Sigmoid colon (tissue), 7 donors: ENCODE measurements at places on chromosomes 12 and 14. TPM values are rescaled to one million over a fixed set of nuclear protein-coding genes. Genes with fewer than 3 reads are reported as not detected.

DNA sequence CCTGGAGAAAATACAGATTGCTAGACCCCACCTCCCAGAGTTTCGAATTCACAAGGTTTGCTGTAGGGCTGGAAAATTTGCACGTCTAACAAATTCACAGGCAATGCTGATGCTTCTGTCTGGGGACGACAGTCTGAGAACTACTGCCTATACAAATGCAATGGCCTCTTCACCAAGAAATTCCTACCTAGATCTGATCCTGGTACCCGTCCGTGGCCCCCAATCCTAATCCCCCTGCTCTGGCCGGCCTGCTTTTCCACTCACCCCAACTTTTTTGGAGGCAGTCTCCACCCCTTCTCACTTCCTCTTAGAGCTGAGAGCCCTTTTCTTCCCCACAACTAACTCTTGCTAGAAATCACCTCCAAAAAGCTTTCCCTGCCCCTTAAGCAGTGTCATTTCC, 3.1 kb upstream of the SSH1 start:
- H3K27ac ChIP-seq = no peak overlapping the region
- peaks cover 26% of the 10 kb centered on the region for H3K4me1 ChIP-seq
- H3K27me3 ChIP-seq = no peaks in the 10 kb centered on the region
- no peak overlapping the region for H3K4me3 ChIP-seq
- DNase-seq = no peak

DNA sequence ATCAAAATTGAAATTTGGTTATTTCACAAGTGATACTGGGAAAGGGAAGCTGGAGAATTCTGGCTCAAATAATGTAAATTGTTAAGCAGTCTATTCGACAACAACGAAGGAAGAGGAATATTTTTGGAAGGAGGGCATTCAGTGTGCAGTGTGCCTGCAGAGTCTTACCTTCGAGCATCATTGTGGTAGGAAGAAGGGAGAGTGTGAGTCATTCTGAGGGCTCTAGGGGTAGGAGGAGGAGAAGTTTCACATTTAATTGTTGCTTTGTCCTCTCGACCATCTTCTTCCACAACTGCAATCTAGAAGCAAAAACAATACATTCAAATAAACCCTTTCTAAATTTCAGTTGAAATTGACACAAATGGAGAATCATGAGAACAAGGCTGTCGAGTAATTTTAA, 263.0 kb downstream of the ACSS3 start:
- no peaks in the 10 kb centered on the region for H3K4me1 ChIP-seq
- DNase-seq = no peak
- H3K36me3 ChIP-seq = no peaks in the 10 kb centered on the region
- no peak overlapping the region for H3K4me3 ChIP-seq

DNA sequence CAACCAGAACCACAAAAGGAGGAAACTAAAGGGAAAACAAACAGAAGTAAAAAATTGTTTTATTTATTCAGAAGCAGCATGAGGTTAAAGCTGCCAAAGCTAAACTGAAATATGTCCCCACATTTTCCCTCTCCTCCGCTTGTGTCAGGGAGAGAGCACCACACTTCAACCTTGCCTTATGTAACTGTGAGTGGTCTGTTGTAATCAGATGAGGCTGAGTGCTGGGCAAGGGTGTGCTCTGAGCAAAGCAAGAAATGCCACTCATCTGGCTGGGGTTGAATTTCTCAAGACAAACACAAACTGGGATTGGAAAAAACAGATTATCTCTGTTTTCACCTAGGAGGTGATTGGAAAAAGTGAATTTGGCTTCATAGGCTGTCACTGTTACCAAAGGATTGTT, 12.2 kb downstream of the CAPZA3 start:
- no peaks in the 10 kb centered on the region for H3K27me3 ChIP-seq
- no peaks in the 10 kb centered on the region for H3K4me1 ChIP-seq
- DNase-seq = no peak
- H3K36me3 ChIP-seq = no peaks in the 10 kb centered on the region
- H3K27ac ChIP-seq = no peak overlapping the region

DNA sequence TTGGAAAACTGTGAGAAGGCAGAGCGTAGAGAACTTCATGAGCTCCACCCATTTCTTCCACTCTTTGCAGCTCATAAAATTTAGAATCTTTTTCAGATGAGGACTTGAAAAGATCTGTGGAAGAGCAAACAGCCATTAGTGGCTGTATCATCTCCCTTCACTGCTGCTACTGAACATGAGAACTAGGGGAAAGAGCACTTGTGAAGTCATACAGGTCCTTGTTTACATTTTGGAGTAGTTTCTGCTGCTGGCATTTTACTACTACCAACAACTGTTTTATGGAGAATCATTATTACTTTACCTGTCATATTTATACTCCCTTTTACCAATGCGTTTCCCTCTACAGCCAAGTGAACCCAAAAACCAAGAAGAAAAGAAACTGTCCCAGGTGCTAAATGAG, 41.0 kb downstream of the RPGRIP1 start:
- H3K27ac ChIP-seq = no peak overlapping the region
- no peak overlapping the region for H3K4me3 ChIP-seq
- DNase-seq = no peak
- H3K27me3 ChIP-seq = no peaks in the 10 kb centered on the region
- no peaks in the 10 kb centered on the region for H3K4me1 ChIP-seq

GRCh38 chr14:103889313-103890051, 38.8 kb upstream of the TDRD9 start:
- no peaks in the 10 kb centered on the region for H3K27me3 ChIP-seq
- no peaks in the 10 kb centered on the region for H3K36me3 ChIP-seq
- no peaks in the 10 kb centered on the region for H3K4me1 ChIP-seq

DNA sequence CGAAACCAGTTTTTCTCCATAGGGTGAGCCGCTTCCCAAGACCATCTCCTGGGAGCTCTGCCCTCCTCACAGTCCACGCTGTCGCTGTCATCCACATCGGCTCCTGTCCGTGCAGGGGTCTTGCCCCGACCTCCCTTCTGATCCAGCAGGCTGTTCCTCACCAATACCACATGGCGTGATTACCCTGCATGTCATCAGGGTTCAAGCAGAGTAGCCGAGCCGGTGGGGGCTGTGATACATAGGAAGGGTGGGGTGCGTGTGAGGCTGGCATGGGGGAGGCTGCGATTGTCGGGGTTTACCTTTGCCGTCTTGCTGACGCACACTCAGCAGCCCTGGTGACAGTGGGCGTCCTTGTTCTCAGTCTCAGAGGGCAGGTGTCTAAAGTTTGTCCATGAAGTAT, 17.0 kb downstream of the TEDC1 start:
- H3K4me1 ChIP-seq = no peaks in the 10 kb centered on the region
- H3K27ac ChIP-seq = no peak overlapping the region
- DNase-seq = peak; percentile 48
- peaks cover 10% of the 10 kb centered on the region for H3K27me3 ChIP-seq
- H3K36me3 ChIP-seq = no peaks in the 10 kb centered on the region
- no peak overlapping the region for H3K4me3 ChIP-seq

GRCh38 chr12:39571351-39571750, 48.3 kb downstream of the ABCD2 start:
- H3K4me1 ChIP-seq = no peaks in the 10 kb centered on the region
- no peaks in the 10 kb centered on the region for H3K27me3 ChIP-seq
- no peak overlapping the region for H3K4me3 ChIP-seq
- H3K27ac ChIP-seq = no peak overlapping the region
- DNase-seq = no peak
- no peaks in the 10 kb centered on the region for H3K36me3 ChIP-seq

GRCh38 chr12:46165191-46165590, 103.7 kb downstream of the SLC38A1 start:
- H3K4me1 ChIP-seq = no peaks in the 10 kb centered on the region
- H3K27me3 ChIP-seq = no peaks in the 10 kb centered on the region
- no peak overlapping the region for H3K4me3 ChIP-seq
- H3K27ac ChIP-seq = no peak overlapping the region

Gene SLCO1B1
- total RNA-seq = not detected

Gene GLS2
- total RNA-seq = 0.66 TPM
